ENCODE measurements at places on chromosomes 4 and X.

- DNase-seq = no peak
Measured at GRCh38 chr4:149987330-149988086, 90.7 kb upstream of the DCLK2 start.

DNA sequence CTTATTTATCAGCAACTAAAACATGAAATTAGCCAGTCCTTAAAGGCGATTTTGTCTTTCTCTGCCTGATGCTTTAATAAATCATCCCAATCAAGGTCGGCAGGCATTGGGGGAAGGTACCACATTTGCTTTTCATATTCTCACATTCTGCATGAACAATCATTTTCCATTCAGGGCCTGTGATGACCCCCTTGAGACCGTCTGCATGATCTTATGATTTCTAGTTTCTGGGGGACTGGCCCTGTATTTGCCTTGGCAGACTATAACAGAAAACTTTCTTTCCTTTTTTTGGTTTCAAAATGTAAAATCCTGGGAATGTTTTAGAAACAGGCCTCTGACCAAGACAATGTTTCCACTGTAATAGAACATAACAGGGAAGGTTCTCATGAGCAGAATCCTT, 296.8 kb downstream of the IDS start:
- no peak for DNase-seq

DNA sequence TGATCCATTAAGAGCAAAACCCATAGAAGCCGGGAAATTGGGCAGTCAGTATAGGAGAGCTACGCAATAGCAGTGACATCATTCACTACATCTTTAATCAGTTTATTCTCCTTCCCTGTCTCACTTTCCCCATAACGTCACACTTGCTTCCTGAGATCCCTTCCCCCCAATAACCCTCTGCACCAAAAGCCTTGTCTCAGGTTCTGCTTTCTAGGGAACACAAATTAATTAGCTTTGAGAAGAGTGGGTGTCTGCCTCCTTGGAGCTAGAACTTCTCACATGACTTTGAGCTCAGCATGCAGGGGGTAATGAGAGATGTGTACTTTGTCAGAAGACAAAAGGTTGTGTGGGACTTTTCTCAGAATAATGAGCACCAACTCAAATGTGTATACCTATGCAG, 128.3 kb upstream of the MAOA start:
- no peak for DNase-seq

- DNase-seq = no peak
Measured at GRCh38 chrX:18828832-18829404, 121.5 kb downstream of the PPEF1 start.

DNA sequence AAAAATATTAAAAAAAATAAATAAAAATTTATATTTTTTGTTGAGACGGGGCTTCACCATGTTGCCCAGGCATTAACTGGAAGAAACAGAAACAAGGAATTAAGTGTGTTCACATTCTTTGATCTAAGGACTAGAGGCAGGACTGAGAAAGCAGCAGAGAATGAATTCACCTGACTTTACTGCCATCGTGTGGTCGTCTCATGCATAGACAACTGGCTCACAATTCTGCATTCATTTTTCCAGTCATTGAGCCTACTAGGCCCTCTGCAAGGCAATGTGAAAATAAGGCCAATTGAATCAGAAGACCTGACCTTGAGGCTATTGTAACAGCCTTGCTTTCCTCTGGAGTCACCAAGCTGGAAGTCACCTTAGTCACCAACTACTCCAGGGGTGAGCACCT, 37.4 kb downstream of the LHFPL1 start:
- peak; percentile 12 for DNase-seq

DNA sequence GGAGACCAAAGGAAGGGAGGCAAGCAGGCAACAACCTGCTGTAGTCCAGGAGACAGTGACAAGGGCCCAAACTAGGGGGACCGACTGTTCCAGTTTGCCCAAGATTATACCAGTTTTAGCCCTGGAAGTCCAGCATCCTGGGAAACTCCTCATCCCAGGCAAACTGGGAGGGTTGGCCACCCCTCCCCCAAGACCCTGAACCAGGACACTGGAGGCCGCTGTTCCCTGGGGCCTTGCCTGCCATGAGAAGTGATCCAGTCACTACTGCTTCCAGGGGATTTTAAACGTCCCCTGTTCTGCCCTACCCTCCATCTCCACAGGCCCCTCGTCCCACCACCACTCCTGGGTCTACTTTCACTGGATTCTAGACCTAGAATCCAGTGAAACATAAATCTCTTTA, 4.3 kb upstream of the DGAT2L6 start:
- no peak for DNase-seq

- no peak for DNase-seq
Measured at GRCh38 chr4:64095398-64095797, 313.9 kb downstream of the TECRL start.

DNA sequence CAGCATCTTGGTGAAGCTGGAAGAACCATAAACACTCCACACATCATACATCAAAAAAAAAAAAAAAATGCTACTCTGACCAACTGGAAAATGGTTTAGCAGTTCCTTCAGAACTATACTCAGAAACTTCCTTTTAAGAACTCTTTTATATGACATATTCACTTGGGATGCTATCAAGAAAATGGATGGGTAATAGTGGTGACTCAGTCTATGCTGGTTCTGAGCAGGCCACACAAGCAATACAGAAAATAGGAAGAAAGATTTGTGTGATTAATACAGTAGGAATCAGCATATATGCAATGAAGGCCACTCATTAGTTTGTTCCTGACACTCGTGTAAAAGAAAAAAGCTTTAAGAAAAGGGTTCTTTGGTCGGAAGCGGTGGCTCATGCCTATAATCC, 123.5 kb upstream of the FAT4 start:
- no peak for DNase-seq

GRCh38 chrX:17067534-17067933, 121.1 kb downstream of the REPS2 start:
- no peak for DNase-seq

GRCh38 chrX:1582686-1583437, 8.5 kb upstream of the AKAP17A start:
- DNase-seq = peak; percentile 16

DNA sequence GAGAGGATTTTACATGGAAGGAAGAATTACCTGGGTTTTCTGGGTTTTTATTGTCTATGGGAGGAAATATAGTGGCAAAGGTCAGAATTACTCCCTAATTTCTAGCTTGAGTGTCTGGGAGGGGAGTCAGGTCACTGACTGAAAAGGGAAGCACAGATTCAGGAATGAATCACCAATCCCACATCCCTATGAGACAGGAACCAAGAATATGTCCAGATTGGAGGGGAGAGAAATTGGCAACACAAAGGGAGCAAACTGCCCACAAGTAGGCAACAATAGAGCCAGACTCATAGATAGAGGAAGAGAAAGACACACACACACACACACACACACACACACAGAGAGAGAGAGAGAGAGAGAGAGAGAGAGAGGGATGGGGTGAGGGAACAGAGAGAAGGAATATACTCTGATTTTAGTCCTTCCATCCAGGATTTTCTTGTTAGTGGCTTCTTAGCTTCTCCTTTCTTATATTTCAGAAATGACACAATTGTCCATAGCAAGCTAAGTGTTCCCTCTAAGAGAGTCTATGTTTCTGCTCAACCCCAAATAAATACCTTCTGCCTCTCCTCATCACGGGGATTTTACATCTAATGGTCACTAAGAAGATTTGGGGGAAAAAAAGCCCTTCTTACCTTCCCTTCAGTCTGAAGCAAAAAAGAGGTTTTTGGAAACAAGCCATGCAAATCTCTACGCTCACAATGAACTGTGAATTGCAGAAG, 12.0 kb downstream of the P2RY10 start:
- DNase-seq = no peak

DNA sequence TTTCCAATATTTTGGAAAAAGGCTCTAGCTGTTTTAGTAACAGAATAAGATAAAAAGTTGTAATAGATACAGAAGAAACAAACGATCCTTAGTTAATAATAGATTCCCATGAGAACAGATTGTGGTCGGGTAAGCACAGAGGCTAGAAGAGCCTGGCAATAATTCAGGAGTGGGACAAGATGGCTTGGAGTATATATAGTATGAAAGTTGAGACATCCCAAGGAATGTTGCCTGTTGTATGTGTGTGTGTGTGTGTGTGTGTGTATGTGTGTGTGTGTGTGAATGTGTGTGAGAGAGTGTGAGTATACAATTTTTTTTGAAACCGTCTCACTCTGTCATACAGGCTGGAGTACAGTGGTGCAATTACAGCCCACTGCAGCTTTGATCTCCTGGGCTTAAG, 150.7 kb downstream of the PDGFC start:
- no peak for DNase-seq

DNA sequence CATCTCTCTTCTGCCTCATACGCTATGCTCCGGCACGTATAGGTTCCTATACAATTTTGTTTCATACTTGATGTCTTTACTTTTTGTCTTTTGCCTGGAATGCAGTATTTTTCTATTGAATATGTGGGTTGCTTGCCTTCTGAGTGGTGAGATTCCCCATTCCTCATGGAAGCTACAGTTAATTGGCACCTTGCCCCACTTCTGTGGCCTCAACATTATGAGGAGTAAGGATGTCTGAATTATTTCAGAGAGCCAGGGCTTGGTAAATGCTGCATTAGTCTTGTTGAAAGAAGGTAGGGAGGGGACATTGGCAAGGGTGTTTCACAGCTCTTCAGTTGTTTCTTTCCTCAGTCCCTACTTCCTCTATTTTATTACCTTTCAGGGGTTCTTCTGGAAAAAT, 23.0 kb downstream of the CDKL5 start:
- DNase-seq = no peak

GRCh38 chr4:127606823-127607222, 25.9 kb upstream of the INTU start:
- no peak for DNase-seq

- no peak for DNase-seq
Measured at GRCh38 chr4:97879942-97880341, 263.3 kb downstream of the STPG2 start.

GRCh38 chrX:149563359-149563758, 13.6 kb upstream of the HSFX3 start:
- no peak for DNase-seq

GRCh38 chr4:69823048-69823447, 36.9 kb downstream of the SULT1E1 start:
- no peak for DNase-seq

- DNase-seq = no peak
Measured at GRCh38 chrX:71250841-71251240, 3.1 kb downstream of the ZMYM3 start.

DNA sequence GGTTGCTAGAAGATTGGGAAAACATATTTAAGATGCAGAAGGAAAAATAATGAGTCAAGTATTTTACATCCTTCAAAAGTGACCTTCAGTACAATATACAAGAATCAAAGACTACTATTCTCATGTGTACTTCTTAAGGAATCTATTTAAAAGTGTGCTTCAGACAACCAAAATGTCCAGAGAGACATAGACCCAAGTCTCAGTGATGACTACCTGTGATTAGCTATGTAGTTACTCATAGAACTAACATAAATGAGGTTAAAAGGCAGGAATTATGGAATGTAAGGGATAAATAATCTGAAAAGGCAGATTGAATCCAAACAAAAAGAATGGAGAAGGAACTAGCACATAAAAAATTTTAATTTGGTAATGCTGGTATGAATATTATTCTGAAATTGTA, 634.7 kb upstream of the FAM241A start:
- no peak for DNase-seq

- DNase-seq = no peak
Measured at GRCh38 chr4:71300964-71301363, 37.9 kb upstream of the SLC4A4 start.

GRCh38 chr4:148443512-148444295, 1.5 kb upstream of the NR3C2 start:
- peak; percentile 8 for DNase-seq

DNA sequence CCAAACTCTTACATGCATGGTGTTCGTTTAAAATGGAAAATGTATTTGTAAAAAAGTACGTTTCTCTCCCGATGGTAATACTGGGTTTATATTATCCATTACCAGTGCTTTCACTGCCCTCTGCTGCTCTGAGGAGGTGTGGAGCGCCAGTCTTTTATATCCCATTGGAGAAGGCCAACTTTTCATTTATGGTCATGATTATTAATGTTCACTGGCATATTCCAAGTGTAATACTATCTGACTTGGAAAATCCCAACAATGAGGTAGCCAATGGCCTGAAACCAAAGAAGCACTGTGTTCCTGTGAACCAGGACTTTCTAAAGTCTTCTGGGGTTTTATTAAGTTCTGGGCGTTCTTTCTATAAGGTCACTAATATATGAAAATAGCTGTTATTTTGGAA, 80.7 kb downstream of the SYNPO2 start:
- DNase-seq = no peak

DNA sequence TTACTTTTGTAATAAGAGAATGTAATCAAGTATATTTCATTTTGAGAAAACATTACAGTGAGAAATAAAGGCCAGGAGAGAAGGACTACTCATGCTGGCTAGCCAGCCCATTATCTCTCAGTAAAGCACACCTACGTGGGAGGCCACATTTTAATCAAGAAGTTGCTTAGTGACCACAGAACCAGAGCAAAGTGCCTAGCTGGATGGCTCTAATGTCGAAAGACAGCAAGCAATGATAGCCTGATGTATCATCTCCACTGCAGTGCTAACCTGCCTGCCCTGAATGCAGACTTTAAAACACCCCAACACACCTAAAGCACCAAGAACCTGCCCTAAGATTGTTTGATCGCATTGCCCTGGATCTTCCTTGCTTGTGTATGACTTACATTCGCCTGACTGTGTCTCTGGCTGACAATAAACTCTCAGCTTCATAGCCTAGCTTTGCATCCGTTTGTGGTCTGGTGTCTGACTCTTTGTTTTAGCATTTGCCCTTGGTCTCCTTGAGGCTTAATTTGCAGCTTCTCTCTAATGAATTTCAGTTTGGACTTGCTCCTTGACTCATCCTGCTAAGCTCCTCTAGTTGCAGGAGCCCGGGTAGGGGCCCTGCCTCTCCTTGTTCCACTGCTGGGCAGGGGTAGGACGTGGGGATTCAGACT, 31.4 kb upstream of the SOWAHD start:
- DNase-seq = no peak

Data from germinal center (tissue), 1 donor.